ENCODE measurements at places on chromosomes 1 and 21.

DNA sequence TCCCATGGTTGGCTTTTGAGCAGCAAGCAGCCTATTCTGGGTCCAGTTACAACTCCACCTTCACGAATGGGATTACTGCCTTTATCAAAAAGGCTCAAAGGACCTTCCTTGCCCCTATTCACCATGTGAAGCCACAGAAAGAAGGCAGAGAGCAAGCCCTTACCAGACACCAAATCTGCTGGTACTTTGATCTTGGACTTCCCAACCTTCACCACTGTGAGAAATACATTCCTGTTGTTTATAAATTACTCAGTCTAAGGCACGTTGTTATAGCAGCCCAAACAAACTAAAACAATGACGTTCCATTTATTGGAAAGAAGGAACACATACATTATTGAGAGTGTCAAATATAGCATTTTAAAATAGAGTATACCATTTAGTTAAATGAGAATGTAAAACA is 1557.9 kb downstream of the PLA2G4A start:
- no peak for DNase-seq

DNA sequence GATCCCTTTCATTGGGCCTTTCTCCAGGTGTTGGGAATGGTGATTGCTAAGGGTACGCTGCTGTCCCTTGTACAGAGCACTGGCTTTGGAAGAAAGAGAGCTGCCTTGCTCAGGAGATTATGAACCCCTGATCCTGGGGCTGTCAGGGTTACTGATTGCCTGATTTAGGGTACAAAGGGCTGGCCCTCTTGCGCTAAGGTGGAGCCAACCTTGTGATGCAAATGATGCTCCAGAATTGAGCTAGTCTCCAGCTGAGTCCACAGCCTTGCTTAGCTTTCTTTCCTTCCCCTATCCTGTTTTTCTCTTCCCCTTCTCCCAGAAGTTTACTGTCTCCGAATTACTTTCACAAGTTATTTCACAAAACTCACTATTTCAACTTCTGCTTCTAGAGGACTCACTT is 334.7 kb downstream of the AMY1C start:
- no peak for DNase-seq

GRCh38 chr1:2429780-2430591 is 17.6 kb upstream of the PEX10 start:
- no peak for DNase-seq

GRCh38 chr1:52725903-52726264 is 369 bp upstream of the ZYG11B start:
- DNase-seq: no peak

- no peak for DNase-seq
These were observed 54.9 kb downstream of the DPT start for GRCh38 chr1:168673974-168674683.

GRCh38 chr1:57218487-57219079 is 205.3 kb downstream of the DAB1 start:
- DNase-seq: no peak

- no peak for DNase-seq
These were observed 806.4 kb downstream of the USP25 start for GRCh38 chr21:16536140-16536539.
